GM04503 (cell line): ENCODE measurements at places on chromosomes 11 and 22.
A peak's percentile ranks its signal among the peaks of the same experiment; 100 is the strongest.

DNA sequence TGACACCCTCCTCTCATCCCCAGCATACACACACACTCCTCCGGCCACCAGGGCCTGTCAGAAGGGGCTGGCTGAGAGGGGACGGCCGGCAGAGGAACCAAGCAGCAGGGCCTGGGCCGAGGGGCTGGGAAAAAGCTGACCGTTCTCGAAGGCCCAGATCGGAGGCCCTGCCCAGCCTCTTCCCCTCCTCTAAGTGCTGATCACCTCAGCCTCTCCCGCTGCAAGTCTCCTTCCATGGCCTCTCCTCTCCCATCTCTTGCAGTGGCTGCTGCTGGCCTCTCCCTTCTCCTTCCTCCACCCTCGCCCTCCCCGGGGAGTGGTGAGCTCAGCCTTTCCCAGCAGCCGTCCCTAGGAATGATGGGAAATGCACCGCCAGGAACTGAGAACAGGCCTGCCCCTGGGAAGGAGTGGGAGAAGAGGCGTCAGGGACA lies 39.6 kb downstream of the ARRB1 start:
- no peak for DNase-seq

DNA sequence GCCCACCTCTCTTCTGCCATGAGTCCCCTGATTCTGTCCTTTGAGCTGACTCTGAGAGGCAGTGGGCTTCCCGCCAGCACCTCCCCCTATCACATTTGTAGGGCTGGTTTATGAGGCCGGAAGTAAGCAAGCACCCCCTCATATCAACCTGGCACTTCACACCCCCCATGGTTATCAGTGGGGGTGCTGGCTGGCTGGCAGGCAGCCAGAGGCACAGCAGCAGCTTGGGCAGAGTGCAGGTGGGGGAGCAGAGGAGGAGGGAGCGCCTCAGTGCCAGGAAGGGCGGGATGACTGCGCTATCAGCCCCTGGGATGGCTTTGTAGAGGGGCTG lies 22.9 kb upstream of the CHRM4 start:
- no peak for DNase-seq

GRCh38 chr11:34775417-34775888 lies 140.7 kb downstream of the APIP start:
- no peak for DNase-seq

DNA sequence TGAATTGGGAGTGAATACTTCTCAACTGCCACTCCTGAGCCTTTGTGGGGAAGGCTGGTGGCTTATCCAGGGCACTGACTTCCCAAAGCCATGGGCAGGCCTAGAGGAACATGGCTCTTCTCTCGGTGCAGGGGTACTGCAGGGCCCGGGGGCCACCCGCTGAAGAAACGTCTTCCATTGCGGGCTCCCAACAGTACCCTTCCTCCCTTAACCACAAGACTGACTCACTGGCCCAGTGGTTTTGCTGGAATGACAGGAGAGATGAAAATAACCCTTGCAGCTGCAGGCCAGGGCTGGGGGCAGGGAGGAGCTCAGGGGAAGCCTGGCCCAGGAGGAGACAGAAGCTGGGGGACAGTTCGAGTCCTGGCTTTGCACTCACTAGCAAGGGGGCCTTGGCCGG lies 13.5 kb downstream of the TXN2 start:
- DNase-seq, result peak; percentile 80

DNA sequence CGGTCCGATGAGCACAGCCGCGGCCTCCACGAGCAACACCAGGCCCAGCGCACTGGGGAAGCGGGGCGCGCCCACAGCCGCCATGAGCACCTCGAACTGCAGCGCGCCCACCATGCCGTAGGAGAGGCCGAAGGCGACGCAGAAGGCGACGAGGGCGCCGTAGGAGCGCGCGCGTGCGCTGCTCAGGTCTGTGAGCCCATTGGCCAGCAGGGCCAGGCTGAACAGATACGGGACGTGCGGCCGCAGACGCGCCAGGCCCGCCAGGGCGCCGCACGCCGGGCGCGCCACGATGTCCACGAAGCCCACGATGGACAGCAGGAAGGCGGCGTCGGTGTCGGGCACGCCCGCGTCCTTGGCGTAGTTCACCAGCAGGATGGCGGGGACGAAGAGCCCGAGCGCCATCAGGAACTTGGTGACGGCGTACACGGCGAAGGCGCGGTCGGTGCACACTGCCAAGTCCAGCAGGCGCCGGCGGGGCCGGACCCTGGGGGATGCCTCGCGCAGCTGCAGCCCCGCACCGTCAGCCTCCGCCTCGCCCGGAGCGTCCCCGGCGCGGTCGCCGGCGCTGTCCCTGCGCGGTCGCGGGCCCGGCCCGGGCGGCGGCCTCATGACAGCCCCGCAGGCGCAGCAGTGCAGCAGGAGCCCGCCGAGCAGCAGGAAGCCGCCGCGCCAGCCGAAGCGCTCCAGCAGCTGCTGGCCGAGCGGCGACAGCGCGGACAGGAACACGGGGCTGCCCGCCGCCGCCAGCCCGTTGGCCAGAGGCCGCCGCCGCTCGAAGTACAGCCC lies 2.9 kb downstream of the SLC16A8 start:
- no peak for DNase-seq

DNA sequence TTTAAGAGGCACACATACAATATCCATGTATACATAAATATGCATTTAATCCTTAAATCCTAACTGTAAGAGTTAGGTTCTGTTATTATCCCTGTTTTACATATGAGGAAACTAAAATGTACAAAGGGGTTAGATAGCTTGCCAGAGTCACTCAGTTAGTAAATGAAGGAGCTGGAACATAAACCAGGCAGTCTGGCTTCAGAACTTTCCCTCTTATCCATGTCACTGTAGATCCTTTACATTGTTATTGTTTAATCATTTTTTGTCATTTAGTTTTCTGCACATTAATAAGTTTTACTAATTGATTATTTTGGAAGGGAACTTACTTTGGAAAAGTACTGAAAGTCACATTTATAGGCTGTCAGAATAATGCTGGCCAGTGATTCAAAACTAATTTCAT lies 282.4 kb downstream of the TMEM135 start:
- no peak for DNase-seq

- DNase-seq, result no peak
Observed at GRCh38 chr11:44306918-44307244, 3.1 kb downstream of the ALX4 start.

DNA sequence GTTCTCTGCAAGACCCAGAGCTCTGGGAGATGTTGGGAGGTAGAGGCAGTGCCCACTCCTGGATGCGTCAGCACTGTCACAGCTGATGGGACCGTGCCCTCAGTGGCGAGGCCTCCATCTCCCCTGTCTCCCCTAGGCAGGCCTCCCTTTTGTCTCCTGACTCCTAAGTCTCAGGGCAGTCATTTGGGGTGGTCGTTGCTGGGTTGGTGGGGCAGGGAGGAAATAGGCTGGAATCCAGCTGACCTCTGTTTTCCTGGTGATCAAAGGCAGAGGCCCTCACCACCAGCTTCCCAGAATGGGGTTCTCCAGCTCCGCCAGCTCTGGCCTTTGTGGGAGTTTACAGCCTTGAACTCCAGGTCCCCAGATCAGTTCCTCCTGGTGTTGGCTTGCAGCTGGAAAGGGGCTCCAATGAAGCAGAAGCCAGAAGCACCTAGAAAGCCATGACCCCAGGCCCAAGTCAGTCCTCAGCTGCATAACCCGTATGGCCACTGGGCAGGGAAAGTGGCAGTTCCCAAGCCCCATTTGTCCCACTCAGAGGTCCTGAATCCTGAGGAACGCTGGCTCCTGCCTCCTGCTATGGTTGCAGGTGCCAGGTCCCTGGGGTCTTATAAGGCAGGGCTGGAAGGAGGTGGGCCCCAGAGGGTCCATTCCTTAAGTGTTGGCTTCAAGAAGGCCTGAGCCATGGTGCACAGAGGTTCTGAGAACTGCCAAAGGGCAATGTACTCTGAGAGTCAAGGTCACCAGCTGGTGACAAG lies 7.3 kb upstream of the FXYD2 start:
- no peak for DNase-seq

- DNase-seq, result no peak
Observed at GRCh38 chr11:109783840-109784239, 309.4 kb upstream of the ZC3H12C start.

DNA sequence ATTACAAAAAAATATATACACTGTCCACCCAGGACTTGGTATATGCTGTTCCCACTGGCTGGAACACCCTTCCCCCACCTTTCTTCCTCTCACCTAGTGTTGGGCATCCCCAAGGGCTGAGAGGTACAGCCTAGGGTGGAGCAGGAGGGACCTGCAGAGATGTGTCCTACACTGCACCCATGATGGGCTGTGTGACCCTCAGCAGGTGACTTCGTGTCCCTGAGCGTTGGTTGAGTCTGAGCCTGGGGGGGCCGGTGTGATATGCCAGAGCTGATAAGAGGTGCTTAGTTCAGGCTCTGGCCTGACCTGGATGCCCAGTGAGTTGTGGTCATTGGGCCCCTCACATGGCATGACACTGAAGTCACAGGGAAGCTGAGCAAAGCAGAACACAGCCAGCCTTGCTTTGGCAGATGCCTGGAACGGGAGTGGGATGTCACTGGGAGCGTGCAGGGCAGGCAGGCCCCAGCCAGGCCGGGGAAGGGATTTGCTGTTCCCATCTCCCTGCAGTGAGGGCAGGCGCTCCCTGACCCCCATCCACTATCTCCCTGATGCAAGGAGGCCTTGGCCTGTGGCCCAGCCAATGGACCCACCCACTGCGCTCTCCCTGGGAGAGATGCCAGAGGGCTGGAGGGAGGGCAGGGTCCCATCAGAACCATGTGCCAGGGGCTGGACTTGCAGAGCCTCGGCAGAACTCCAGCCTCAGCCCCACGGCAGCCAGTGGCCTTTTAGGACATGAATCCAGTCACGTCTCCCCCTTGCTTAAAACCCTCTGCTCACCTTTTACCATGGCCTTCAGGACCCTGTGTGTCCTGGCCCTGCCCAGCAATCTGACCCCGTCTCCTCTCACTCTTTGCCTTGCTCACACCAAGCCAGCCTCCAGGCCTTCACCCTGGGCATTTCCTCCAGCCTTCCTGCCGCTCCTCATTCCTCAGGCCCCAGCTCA lies 138.9 kb downstream of the MN1 start:
- DNase-seq, result no peak

DNA sequence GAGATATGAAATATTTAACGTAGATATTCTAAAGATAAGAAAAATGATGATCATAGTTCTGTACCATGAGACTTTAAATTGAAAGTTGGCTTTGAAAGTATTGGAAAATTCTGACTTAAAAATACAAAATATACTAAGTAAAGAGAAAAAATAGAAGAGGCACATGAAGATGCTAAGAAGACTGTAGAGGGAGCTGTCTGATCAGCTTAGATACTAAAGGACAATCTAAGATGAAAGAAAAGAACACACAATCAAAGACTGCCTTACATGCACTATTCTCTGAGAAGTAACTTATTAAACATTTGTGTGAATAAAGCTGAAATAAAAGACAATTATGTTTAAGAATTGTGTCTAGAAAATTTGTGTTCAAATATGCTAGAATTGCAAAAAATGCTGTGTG lies 55.1 kb downstream of the RBMXL2 start:
- no peak for DNase-seq

DNA sequence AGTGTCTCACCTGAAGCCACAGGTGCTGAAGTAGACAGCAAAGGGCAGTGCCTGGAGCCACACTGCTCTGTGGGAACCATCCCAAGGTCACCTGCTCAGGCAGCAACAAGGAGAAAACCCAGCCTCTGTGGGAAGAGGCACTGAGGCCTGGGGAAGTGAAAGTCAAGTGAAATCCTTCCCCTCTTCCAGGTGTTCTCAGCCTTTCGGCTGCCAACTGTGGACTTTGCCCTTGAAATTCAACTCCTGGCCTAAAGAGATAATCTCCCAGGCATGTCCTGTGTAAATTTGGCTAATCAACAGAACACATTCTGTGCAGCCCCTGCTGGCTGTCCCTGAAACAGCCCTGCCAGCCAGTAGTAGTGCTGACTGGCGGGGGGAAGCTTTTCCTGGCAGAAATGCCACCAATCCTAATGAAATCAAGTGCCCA lies 112.1 kb downstream of the RPL27A start:
- no peak for DNase-seq

DNA sequence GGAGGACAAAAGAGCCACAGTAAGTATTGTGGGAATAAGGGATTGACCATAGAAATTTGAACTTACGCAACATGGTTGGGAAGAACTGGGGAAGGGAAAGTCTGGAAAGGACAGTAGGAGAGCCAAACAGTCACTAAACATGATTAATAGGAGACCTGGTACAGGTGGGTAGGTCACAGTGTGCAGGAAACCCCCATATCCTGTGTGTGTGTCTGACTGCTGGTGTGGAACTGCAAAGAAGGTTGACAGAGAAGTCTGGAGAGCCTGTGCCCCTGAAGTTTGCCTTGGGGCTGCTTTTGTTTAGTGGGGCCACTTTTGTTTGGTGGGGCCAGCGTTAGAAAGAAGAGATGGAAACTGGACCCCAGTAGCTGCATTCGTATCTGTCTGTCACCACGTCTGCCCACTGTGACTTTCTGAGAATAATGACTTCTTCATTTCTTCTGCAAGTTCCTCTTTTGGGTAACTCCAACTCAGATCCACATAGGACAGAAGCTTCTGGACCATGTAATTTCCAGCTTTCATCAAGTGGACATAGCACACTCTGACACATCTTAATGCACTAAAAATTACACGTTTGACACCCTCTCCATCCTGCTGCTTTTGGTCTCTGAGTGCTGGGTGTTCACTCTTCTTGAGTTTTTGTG lies 126.8 kb upstream of the RAG2 start:
- no peak for DNase-seq
